ENCODE measurements at places on chromosomes 2 and 18.

DNA sequence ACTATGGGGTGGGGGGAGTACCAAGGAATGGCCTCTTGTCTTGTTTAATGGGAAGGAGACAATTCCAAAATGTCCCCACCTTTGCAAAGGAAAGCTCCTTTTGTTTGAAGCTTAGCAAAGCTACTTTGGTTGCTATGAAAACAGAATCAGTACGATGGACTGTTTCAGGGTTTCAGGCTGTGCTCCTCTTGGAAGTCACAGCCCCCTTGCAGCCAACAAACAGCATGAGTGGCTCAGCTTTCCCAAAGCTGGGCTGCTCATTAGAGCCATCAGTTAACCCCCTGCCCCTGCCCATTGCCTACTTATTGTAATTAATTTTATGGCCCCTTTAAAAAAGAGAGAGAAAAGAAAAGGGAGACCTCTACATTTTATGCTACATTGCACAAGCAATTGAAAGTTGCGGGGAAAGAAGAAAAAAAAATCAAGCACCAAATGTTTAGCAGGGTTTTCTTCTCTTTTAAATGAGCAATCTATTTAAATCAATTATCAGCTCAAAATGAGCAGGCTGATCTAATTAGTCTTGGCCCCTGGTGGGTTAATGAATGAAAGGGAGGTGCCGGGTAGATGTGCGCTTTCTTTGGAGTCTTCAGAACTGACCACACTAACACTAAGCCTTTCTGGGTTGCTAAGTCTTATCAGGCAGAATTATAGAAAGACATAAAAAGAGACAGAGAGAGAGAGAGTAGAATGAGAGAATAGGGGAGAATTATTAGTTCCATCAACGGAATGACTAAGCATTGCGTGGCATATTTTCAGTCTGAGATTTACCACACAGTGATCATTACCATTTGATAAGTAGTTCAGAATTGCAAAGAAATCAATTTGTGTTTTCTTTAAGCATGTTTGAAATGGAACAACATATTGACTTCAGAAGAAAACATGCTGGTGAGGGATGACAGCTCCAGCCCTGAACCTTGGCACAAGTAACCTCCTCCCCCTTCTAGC is 284.9 kb downstream of the INSIG2 start:
- DNase-seq = no peak

GRCh38 chr18:10313016-10313342 is 141.5 kb upstream of the APCDD1 start:
- no peak for DNase-seq

GRCh38 chr2:237935740-237936452 is 30.9 kb upstream of the UBE2F start:
- no peak for DNase-seq

- DNase-seq = no peak
Measured at GRCh38 chr18:45920367-45920766, 46.8 kb downstream of the EPG5 start.

DNA sequence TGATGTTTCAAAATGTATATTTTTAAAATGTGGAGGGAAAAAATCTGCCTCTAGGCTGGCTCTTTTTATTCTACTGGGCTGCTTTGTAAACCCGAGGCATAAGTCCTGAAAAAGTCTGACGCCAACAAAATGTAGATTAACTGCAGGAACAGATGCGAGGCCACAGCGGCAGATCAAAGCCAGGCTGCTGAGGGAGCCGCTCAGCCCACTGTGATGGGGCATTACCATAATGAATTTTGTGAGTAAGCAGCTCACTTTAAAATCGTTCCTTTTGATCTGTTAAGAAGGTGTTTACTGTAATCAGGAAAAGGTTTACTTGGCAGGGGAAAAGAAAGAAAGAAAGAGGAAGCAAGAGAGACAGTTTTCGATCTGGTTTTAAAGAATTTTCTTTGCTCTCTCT is 269.0 kb downstream of the ICOS start:
- no peak for DNase-seq

DNA sequence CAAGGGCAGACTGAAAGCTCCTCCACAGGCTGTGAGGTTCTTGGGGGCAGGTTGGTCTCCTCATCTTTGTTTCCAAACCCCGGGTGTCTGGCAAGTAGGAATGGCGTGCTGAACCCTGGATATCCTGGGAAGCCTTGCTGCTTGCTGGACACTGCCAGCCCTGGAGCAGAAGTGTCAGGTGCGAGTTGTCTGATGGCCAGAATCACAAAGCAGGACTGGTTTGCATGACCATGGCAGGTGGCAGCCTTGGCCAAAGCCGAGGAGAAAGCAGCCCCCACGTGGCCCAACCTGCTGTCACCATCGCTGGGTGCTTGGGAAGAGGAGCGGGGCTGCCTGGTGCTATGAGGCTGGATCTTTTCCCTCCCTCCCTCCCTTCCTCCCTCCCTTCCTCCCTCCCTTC is 309.5 kb upstream of the HS6ST1 start:
- DNase-seq = no peak

- DNase-seq = no peak
Measured at GRCh38 chr2:67733517-67733916, 329.3 kb downstream of the C1D start.

DNA sequence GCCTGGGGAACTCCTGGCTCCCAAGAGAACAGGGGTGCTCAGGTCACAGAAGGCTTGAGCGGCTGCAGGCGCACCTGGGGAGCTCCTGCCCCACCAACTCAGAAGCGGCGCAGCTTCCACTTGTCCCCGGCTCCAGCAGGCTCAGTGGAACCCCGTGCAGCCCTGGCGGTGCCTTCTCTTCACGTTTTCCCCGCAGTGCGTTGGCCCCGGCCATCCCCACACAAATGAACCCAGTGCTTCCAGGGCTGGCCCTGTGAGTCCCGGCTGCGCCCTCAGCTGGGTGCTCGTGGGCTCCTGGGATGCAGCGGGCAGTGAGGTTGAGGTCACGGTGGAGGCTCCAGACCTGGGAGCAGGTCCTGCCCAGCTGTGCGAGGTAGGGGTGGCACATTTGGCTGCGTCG is 17.9 kb upstream of the MBD2 start:
- no peak for DNase-seq

DNA sequence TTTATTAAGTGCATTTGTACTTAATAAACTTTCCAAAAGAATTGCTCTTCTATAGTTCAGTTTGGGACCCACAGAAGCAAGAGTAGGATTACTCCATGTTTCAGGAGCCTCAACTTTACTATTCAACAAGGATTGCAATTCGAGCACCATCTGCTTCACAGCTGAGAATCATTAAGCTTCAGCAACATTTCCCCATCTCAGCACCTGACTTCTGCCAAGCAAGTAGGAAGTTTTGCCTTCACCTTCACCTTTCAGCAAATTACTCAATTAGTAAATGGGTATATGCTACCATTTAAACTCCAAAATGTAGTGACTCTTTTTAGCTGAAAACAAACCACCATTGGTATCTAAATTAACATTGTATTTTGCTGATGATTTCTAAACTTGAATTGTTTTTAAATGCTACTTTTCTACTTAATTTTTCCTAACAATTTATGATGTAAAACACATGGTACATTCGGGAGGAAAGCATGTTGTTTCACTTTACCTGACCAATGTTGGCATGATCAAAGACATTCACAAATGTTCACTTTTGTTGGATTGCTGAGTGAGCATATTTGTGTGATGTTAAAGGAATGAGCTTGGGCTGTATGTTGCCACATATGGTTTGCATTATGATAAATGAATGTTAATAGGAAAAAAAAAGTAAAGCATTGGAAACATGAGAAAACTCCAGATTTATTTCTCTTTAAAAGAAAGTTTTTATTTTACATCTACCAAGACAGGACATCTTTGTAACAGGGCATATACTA is 159.2 kb downstream of the GULP1 start:
- DNase-seq = no peak

GRCh38 chr2:28552045-28552823 is 56.4 kb downstream of the PLB1 start:
- DNase-seq = no peak

- no peak for DNase-seq
Measured at GRCh38 chr18:58288921-58289797, 245.1 kb downstream of the NEDD4L start.

DNA sequence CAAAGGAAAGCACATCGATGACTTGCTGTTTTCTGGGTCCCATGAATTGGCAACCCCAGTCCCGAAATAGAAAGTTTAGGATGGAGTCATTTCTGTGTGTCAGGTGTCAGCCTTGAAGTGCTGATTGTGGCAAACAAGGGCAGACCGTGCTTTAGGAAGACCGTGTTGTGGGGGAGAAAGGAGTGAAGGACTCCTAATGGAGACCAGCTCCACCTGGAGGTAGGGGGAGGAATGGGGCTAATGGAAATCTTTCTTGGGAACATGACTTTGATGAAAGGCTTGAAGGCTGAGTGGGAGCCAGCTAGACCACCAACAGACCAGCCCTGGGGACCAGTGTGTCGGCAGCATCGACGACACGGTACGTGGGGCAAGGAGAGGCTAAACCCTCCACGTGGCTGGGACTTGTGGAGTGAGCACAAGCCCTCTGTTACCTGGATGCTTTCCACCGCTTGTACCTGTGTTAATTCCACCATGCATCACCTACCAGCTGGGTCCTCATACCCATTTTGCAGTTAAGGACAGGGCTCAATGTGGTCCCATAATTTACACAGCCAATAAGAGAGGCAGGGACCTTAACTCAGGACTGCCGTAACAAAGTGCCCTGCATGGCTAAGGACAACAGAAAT is 104.2 kb downstream of the SH3BP4 start:
- no peak for DNase-seq

DNA sequence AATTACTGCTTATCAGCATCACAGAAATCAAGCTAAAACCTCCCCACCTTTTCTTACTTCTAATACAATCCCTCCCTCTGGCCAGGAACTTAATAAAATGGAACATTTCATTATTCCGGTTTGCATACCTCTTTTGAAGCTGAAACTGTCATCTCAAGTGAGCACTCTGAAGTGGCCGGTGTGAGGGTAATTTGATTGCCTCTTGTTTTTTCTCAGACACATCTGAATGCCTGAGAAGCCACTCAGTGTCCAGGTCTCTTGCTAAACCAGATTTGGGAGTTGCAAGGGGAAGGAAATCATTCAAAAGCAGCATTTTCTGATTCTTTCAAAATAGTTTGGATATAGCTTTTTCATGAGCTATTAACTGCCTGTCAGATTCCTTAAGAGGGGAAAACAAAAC is 190.3 kb downstream of the C1D start:
- no peak for DNase-seq

DNA sequence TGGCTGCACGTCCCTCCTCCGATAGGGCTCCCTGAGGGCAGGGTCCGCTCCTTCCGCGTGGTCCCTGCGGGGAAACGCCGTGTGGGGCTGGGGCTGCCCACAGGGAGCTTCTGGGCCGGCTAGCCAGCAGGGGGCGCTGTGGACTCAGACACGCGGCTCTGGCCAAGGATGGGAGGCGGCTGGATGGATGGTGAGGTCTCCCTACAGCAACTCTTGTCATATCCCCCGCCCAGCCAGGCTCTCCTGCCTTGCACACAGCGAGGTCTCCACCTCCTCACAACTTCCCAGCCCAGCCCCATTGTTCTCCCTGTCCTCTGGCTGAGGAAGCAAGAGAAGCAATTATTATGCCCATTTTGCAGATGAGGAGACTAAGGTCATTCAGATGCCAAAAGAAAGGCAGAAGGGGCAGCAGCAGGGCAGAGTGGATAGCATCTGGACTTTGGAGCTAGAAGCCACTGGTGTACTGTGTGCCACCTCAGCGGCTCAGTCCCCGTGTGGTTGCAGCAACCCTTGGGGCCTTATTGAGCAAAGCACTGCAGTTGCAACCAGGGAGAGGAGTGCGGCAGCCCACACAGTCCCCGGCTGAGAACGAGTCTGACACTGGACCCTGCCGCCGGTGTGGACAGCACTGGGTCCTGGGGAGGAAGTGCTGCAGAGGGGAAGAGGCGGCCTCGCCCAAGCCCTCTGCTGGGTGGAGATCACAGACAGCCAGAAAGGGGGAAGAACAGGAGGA is 99.0 kb downstream of the ZFP36L2 start:
- DNase-seq = peak; percentile 88

DNA sequence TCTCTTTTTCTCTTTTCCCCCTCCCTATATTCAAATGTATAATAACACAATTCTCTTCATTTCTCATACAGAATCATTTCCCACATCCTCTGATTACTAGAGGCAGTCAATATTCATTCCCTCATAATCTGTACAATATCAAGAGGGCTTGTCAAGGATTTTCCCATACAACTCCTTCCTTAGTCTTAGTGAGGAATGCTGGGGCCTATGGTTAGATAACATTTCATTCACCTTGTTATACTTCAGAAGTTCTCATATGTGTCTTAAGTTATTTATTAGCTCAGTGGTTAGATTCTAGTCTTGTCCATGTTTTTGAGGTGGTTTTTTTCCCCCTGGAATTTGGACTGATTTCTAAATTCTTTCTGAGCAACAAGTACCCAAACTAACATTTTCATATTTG is 289.5 kb downstream of the PDE11A start:
- DNase-seq = no peak

DNA sequence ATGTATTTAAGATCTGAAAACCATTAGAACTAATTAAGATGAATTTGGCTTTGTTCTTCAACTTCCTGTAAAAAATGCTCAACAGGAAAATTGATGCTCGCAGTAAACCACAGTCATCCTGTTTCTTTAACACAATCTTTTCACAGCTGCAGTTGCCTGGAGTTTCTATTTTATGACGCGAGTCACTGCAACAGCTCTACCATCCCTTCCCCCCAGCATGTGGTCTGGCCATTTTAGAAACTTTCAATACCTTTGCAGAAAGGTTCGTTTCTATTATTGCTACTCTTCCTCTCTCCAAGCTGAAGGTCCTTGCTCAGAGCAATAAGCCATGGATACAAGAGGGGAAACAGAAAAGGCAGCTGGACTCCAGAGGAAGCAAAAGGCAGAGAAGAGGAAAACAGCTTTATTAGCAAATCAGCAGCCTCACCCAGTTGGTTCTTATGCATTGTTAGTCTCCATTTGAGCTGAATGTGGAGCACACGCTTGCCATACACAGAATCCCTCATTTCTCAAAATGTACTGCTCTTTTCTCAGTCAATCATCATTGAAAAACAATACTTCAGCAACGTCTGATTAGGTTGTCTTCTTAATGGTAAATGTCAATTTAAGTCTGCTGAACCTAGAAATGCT is 3.9 kb downstream of the WIPF1 start:
- DNase-seq = peak; percentile 27

- no peak for DNase-seq
Measured at GRCh38 chr2:169585673-169586072, 1.5 kb downstream of the PPIG start.

GRCh38 chr2:3041841-3042600 is 335.6 kb downstream of the EIPR1 start:
- DNase-seq = no peak

DNA sequence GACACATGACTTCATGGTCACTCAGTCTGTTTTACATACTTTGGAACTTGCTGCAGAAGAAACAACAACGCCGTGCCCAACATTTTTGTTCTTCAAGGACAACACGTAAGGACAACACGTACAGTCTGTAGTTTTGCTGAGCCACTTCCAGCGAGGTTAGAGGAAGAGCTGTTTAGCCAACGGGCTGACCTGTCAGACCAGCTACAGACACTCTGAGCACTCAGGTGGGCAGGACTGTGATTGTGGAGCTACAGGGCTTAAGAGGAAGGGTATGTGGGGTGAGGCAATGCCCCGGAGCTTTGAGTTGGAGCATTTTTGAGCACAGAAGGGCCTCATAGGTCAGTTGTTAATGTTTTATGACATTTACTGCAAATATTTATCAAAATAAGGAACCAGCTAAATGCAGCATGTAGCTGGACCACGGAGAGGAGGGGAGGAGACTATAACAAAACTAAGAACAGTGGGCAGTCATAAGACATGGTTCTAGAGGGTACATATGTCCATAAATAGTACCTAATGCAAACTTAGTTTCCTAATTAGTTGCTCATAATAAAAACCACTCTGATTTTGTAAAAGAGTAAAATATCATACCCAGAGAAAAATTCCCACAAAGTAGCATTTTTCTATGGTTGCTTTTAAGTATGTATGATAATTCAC is 26.3 kb upstream of the NPC1 start:
- no peak for DNase-seq
